ENCODE measurements at places on chromosomes 3 and 15.

DNA sequence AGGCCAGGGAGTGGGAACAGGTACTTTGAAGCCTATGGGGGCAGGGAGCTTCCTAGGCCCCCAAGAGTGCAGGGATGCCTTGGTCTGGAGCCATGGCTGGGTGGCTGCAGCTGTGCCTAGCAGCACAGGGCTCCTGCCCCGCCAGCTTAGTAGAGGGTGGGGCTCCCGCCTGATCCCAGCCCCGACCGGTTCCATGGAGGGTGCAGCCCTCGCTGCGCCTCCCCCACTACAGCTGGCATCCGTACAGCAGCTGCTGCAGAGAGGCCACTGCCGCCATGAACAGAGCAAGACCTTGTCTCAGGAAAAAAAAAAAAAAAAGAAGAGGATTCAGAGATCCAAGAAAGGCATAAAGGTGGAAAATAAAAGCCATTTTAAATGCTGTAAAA is 277.2 kb downstream of the UBE2E2 start:
- DNase-seq: no peak

DNA sequence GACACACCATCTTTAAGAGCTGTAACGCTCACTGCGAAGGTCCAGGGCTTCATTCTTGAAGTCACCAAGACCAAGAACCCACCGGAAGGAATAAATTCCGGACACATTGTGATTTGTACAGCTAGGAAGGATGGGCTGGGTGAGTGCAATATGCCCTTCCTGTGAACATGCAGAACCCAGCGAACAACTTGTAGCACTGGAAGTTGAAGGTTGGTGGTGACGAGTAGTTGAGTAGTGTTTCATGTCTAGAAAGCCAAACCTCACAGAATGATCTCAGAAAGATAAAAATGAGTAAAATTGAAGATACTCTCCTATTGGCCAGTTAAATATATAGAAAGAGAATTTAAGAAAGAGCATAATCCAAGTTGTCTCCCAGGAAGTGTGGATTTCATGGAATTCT is 462.2 kb upstream of the CFAP20DC start:
- no peak for DNase-seq

GRCh38 chr3:13137941-13138832 is 65.0 kb upstream of the IQSEC1 start:
- no peak for DNase-seq

- no peak for DNase-seq
Observed at GRCh38 chr3:11552289-11553264, 91.1 kb downstream of the VGLL4 start.

DNA sequence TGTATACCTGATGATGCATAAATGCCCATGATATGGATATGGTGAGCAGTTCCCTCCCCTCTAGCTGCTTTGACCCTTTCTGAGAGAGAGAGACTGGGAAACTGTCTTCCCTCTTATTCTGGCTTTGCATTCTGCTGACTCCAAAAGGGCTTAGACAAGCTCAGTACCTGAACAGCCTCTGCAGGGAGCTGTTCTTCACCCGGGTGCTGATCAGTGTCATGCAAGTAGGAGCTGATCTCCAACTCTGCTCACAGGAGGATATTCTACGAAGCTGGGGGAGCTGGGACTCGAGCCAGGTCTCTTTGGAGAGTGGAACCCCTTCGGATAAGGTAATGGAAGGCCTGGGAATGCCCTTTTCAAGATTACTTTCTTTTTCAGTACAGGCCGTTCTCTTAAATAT is 237.1 kb downstream of the RYR3 start:
- DNase-seq: peak; percentile 31

DNA sequence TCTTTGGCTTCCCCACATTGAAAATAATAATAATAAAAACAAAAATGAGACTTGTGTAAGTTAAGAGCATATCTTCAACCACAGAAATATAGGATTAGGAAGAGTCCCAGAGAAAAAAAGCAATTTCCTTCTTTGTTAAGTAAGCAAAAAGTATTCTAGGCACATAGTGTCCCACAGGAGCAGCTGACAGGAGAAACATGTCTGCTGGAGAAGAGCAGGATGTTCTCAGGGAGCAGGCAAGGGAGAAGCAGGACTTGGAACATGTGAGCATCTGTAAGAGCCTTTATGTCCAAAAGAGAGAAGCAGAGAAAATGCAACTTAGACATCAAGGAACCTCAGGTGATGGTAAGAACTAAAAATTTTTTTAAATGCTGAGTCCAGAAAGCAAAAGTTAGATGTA is 39.0 kb downstream of the TTC23 start:
- no peak for DNase-seq

DNA sequence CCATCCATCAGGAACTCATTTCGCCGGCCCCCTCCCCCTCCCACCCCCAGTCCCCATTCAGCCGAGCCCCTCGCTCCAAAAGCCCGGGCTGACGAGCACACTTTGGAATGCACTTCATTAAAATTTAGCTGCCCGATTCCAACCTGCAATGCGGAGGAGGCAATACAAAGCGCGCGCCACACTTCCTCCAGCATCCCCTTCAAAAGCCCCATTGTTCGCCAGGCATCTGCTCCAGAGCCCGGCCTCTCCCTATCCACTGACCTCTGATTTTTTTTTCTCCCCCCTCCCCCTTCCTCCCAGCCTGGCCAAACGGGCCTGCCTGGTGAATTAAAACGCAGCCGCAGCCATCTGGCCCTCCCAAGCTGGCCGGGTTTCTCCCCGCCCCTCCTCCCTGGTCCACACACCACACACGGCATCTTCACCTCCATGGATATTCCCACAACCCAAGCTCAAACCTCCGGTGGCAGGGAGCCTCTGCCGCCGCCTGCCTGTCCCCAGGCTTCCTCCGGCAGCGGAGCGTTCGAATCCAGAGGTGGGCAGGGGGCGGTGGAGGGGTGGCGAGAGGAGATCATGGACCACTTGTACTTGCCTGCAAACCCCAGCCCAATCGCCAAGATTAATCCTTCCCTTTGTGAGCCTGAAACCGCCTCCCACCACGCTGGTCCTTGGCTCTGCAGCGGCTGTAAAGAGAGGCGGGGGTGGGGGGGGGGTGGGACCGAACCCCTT is 441.3 kb downstream of the MAGI1 start:
- no peak for DNase-seq

- DNase-seq: peak; percentile 12
Observed at GRCh38 chr3:170331143-170331542, 26.4 kb upstream of the SKIL start.

- DNase-seq: no peak
Observed at GRCh38 chr3:37987751-37988179, 2.8 kb upstream of the VILL start.

GRCh38 chr3:161221806-161222600 is 892 bp downstream of the NMD3 start:
- peak; percentile 27 for DNase-seq

GRCh38 chr15:60101416-60101815 is 97.3 kb downstream of the FOXB1 start:
- no peak for DNase-seq

All from OCI-M1 (cell line).